Bronchial smooth muscle cell (primary cell): ENCODE measurements at places on chromosomes 3 and 15. TPM values are rescaled to one million over a fixed set of nuclear protein-coding genes. Genes with fewer than 3 reads are reported as not detected.

Gene AADACL2
- total RNA-seq = not detected in 2 replicates

Gene EIF2A
- total RNA-seq = 127 and 188 TPM in 2 replicates

Gene SEMA6D
- 4.9 and 9.5 TPM in 2 replicates for total RNA-seq

Gene OIP5
- total RNA-seq = 0.17 and 1.3 TPM in 2 replicates

Gene GRM7
- not detected in 2 replicates for total RNA-seq

Gene TJP1
- 30.8 and 37.8 TPM in 2 replicates for total RNA-seq

Gene GOLGA6L24
- not detected in 2 replicates for total RNA-seq

Gene GPR176
- 37.4 and 58.8 TPM in 2 replicates for total RNA-seq

Gene SH2D7
- not detected in 2 replicates for total RNA-seq
